ENCODE measurements at places on chromosomes 1 and 21.

- DNase-seq, result peak; percentile 52
Measured at GRCh38 chr1:31795801-31796621, 19.8 kb downstream of the SPOCD1 start.

- DNase-seq, result no peak
Measured at GRCh38 chr1:53459321-53460175, at the start of gene DMRTB1. Gene DMRTB1 (plus strand): TSS chr1:53459399. CDS start chr1:53459454, 55 bp downstream.

GRCh38 chr1:17588048-17588871, 48.8 kb downstream of the ARHGEF10L start:
- peak; percentile 51 for DNase-seq

DNA sequence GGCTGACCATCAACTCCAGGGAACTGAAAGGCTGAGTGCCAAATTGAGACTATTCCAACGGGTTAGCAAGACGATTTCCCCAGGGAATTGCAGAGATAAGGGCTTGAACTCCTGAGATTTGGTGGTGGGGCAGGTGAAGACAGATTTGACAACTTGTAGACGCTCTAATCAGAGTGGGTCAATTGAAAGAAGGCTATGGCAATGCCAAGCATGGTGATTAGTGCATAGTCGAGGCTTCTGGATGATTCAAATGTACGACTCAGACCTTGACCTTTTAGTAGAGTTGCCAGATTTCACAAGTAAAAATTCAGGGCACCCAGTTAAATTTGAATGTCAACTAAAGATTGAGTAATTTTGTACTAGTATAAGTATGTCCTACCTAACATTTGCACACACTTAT, 302.1 kb upstream of the SPAG17 start:
- no peak for DNase-seq

- peak; percentile 37 for DNase-seq
Measured at GRCh38 chr1:7471836-7472235, 299.3 kb upstream of the VAMP3 start.

- peak; percentile 89 for DNase-seq
Measured at GRCh38 chr1:166915941-166916340, 39.9 kb upstream of the TADA1 start.

DNA sequence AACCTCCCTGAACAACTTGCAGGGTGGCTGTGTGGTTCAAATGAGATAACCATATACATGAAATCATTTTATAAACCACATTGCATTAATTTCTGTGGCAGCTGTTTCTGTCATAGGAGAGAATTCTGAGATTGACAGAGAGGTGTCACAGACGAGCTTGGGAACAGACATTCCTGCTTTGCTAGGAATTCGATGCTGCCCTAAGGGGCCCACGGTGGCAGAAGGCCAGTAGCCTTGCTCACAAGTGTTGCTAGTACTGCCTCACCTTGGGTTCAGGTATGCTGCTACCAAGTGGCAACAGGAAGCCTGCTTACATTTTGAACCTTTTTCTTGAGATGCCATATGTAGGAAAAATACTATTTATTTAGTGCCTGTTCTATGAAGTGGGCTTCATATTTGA, 13.4 kb downstream of the KCNA10 start:
- no peak for DNase-seq

GRCh38 chr1:208201229-208201628, 43.0 kb downstream of the PLXNA2 start:
- DNase-seq, result peak; percentile 100

GRCh38 chr21:14074177-14074576, 136.6 kb downstream of the LIPI start:
- no peak for DNase-seq

- no peak for DNase-seq
Measured at GRCh38 chr1:186089940-186090339, 285.1 kb downstream of the TPR start.

All from A172 (cell line).